ENCODE measurements at places on chromosomes 1 and 21. TPM values are rescaled to one million over a fixed set of nuclear protein-coding genes. Genes with fewer than 3 reads are reported as not detected.

TAF1A gene
- total RNA-seq = 9.2 TPM

FMOD gene
- 0.27 TPM for total RNA-seq

ASTN1 gene
- not detected for total RNA-seq

KRTAP23-1 gene
- total RNA-seq = not detected

GUCA2A gene
- not detected for total RNA-seq

LRRN2 gene
- total RNA-seq = not detected

IGSF21 gene
- total RNA-seq = not detected

KRTAP12-2 gene
- total RNA-seq = not detected

TSPEAR gene
- not detected for total RNA-seq

MLLT11 gene
- 11.7 TPM for total RNA-seq

KCNA3 gene
- not detected for total RNA-seq

IL10RB gene
- 32.2 TPM for total RNA-seq

SLAMF6 gene
- not detected for total RNA-seq

PDPN gene
- total RNA-seq = not detected

ESRRG gene
- total RNA-seq = not detected

DNALI1 gene
- total RNA-seq = 2.9 TPM

RHD gene
- not detected for total RNA-seq

PRAMEF2 gene
- total RNA-seq = not detected

PIAS3 gene
- 21.8 TPM for total RNA-seq

EFCAB7 gene
- total RNA-seq = 7.5 TPM

PADI2 gene
- total RNA-seq = not detected

DMRTA2 gene
- not detected for total RNA-seq

MT1HL1 gene
- total RNA-seq = not detected

PIK3CD gene
- 6.3 TPM for total RNA-seq

LYSMD1 gene
- 4.8 TPM for total RNA-seq

All from thoracic aorta endothelial cell (primary cell).